Stimulated activated CD4-positive, alpha-beta T cell treated with anti-CD3 and anti-CD28 coated beads, Interleukin-15, amount 100 ng/mL, for 48 hours (primary cell): ENCODE measurements at places on chromosomes 3 and 15.

DNA sequence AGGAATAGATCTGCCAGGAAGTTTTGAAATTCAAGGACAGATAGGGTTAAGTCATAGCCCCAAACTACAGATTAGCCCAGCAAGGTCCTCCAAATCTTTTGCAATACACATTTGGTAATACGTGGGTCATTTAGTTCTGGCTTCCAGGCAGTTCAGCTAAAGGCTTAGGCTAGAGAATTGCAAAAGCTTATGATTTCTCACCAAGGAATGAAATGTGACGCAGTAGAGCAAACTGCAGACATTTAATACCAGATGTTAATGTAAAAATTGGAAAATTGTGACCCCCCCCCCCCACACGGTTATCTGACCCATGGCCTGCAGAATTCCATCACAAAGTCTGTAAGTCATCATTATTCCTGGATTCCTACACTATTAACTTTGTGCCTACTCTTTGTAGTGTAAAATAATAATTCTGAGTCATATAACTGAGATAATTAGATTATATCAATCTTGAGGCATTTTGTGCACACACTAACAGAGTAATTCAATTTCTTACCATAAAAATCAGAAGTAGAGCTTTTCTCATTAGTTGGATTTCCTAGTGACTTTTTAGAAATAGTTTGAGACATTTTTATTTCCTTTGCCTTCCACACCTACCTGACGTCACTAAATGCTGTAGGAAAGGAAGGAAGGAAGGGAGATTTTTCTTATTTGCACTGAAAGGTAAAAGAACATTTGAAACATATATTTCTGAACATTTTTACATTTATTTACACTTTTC, 235.2 kb downstream of the DTWD1 start:
- DNase-seq, result no peak

DNA sequence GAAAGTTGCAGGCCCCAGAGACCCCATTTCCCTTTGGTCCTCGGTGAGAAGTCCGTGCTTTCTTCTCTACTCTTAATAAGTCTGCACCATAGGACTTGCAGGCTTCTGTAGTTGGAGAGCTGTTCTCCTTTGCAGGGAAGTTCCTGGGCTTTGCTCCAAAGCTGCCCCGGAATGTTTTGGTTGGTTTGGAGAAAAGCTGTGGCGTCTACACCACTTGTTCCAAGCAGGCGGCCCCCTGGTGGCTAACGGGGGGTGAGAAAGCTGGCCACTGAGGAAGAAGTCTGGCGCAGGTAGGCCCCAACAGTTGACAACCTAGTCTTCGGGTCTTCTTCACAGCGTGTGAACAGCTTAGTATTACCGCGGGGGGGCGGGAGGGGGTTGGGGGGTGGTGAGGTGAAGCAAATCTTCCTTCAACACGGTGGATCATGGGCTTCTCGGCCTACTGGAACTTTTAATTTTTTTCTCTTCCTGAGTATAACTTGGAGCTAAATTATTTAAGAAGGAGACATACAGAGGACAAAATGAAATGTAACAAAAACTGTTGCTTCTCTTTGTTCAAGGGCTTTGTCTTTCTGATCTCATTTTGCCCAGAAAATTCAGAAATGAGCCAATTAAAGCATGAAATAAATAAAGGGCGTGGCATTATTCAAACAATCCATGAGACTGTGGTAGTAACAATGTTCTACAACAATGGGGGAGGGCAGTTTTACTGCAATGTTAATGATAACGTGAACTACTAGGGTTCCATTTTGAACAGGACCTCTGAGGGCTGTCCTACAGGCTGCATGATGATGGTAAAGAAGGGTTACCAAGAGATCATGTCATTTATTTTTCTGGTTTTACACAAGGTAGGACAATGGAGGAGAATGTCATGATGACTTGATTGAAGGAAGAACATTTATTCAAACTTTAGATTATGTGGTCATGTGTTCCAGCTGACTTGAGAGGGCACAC, 2.2 kb upstream of the THRB start:
- no peak for DNase-seq

DNA sequence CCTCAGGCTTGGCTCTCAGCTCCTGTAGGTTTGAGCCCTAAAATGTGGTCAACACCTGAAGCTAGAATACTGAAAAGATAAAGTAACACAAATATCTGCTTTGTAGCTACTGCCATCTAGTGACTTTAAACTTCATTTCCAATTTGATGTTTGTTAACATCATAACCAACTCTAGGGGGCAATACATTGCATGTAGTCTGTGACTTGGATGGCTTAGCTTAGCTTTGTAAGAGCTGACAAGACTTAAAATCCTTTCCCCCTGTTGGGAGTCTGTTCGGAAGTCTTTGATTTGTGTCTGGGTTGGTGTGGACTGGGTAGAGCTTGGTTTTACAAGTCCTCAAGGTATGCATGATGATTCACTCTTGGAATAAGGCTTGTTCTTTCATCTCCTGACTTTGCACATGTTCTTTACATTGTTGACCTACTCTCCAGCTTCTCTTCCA, 51.7 kb downstream of the SCN11A start:
- no peak for DNase-seq

DNA sequence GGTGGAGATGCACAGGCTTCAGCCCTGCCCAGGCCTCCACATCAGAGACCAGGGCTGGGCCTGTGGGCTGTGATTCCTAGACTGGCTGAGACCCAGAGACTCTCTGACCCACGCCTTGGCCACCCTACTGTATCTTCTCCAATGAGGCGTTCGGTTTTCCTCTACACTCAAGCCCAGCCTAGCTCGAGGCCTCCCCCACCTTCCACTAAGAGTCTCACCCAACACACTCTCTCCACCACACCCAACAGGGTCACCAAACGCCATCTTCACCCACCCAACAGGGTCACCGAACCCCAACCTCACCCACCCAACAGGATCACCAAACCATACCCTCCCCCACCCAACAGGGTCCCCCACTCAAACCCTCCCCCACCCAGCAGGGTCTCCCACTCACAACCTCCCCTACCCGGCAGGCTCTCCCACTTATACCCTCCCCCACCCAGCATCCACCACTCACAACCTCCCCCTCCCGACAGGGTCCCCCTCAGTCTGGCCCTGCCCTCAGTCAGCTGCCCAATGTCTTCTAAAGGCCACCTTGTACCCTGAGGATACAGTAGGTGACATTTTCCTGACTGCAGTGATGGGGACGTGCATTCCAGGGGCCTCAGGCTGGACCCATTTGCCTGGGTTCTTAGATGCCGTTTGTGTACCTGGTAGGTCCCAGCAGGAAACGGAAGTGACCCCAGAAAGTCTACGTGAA, 20.4 kb downstream of the CFAP100 start:
- DNase-seq, result no peak

- no peak for DNase-seq
Observed at GRCh38 chr3:176906046-176906905, 291.0 kb downstream of the TBL1XR1 start.

- DNase-seq, result no peak
Observed at GRCh38 chr3:38017445-38018295, 11.8 kb downstream of the PLCD1 start.

- DNase-seq, result no peak
Observed at GRCh38 chr15:32222716-32223115, 180.4 kb downstream of the GOLGA8K start.

GRCh38 chr15:95558131-95558530, 772.4 kb upstream of the NR2F2 start:
- no peak for DNase-seq

DNA sequence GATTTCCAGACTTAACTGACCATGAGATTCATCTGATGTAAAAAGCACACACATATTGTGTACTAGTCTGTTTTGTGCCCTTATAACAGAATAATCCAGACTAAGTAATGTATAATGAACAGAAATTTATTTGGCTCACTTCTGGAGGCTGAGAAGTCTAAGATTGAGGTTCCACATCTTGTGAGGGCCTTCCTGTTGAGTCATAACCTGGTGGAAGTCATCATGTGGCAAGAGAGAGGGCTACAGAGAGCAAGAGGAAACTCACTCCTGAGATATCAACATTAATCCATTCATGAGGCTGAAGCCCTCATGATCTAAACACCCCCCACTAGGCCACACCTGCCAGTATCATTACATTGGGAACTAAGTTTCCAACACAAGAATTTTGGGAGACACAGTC, 977.6 kb downstream of the MCTP2 start:
- no peak for DNase-seq

DNA sequence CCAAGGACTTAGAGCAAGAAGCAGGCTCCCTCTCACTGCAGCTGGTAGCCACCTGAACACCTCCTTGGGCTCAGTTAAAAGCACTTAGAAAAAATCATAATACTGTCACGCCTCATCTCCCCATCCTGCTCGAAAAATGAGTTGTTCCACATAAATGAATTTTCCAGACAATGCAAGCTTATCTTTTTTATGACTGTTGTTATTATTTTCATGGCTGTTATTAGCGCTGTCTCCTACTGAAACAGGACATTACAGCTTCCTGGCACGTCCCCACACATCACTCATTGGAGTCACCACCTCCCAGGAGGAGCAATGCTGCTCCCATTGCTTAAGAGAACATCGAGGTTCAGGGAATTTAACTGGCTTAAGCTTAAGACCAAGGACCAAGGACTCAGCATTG, 26.5 kb downstream of the CCDC33 start:
- DNase-seq, result no peak

DNA sequence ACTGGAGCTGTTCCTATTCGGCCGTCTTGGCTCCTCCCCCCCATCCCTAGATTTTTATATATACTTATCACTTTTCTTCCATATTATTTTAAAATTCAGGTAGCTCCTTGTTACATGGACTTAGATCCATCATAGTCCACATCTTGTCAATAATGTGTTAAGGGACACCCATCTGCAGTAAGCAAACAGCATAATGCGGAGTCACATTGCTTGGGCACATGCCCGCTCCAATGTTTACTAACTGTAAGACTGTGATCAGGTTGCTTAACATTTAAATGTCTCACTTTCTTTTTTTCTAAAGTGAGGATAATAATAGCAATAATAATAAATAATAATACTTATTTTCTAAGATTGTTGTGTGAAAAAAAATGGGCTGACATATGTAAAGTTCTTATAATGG, 303.2 kb upstream of the SOX14 start:
- no peak for DNase-seq

GRCh38 chr3:139953131-139953910, 18.3 kb downstream of the CLSTN2 start:
- DNase-seq, result no peak

- no peak for DNase-seq
Observed at GRCh38 chr3:129676985-129677384, 70.5 kb upstream of the PLXND1 start.
